ENCODE measurements at places on chromosomes 2 and 18.

DNA sequence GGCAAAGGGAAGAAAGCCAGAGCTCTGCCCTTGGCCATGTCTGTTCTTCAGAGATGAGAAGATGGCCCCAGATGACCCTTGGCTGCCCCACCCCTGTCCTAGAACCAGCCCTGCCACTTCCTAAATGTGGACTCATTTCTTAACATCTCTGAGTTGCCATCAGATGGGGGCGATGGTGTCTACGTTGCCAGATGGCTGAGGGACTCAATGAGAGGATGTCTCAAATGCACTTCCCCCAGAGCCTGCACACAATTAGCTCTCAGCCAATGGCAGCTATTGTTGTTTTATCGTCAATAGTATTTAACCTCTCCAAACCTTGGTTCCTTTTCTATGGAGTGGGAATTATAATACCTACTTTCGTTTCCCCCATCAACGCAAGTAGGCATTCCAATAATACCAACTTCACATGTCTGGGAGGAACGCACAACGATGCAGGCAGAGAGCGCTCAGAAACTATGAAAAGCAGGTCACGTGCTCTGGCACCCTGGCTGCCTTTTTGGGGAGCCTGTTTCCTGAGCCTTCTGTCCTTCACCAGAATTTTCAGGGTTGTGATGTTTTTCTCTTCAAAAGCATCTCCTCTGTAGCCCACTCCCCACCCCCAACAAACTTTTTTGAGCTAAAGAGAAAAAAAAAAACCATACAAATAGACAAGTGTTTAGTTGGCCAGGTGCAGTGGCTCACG, 100.3 kb downstream of the MCFD2 start:
- DNase-seq = no peak

GRCh38 chr2:217959723-217960122, 43.1 kb downstream of the TNS1 start:
- DNase-seq = peak; percentile 12

GRCh38 chr2:74383254-74383653, 3.1 kb upstream of the DCTN1 start:
- DNase-seq = no peak

DNA sequence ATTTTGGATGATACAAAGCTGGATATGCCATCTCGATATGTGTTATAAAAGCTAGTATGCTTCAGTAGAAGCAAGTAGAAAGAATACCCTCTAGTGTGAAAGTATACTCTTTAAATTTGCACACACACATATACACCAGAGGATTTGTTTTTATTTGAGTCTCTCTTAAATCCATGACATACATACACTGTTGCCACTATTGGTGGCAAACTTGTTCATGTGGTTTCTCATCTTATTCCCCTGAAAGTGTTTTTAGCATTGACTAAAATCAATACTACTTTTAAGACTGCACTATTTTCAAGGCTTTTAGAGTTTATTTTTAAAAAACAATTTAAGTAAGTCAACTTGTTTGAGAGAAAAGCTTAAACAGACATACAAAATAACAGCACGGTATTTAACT, 137.4 kb downstream of the IKZF2 start:
- no peak for DNase-seq

- peak; percentile 89 for DNase-seq
Measured at GRCh38 chr2:121974897-121975661, 219.6 kb downstream of the TSN start.

- DNase-seq = no peak
Measured at GRCh38 chr18:8661754-8662559, 43.4 kb upstream of the MTCL1 start.

DNA sequence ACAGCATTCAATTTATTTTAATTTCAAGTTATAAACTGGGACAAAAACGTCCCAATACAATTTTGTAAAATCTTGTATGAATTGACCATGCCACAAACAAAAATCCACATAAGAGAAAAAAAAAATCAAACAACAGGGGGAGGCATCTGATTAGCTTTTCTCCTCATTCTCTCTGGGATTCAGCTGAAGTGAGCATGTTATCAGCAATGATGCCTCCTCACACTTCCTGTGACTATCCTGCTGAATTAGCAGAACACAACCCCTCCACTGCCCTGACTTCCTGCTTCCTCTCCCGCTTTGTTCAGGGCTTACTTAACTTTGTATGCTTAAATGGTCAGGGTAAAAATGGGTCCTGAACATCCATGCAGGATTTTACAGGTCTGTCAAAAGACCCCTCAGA, 132.2 kb upstream of the ITGB6 start:
- no peak for DNase-seq

DNA sequence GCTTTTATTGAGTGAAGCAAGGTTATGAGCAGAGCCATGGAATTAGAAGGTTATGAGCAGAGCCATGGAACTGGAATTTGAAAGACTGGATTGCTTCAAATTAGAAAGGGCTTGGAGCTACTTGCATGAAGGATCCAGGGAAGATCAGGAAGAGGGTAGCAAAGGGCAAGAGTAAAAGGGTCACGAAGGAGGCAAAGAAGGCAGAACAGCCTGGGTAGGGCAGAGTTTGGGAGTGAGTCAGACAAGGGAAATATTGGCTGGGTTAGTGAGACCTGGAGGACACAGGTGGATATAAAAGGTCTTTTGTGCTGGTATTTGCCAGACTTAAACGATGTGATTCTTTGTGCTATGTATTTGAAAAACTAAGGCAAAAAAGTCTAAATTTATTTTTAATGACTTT, 65.0 kb downstream of the SEMA4F start:
- no peak for DNase-seq

DNA sequence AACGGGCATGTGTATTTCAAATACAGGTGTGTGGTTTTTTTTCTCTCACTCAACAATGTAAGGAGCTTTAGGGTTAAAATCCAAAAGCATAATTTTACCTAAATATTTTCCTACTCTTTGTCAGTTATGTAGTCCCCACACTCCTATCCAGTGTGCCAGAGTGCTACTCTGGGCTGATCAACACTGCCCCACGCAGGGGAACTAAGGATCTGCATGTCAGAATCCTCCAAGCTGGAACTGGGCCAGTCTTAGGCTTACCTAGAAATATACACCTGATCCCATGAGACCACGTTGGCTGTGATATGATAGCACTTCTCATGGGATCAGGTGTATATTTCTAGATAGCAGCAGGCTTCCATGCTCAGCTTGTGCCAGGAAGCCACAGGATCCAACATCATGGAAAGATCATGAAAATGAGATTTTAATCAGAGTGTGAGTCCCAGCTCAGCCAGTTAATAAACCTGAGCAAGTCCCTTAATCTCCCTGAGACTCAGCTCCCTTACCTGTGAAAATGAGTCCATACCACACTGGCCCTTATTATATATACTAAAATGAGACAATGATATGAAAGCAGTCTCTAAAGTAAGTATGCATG, 29.7 kb downstream of the CCDC141 start:
- peak; percentile 47 for DNase-seq

DNA sequence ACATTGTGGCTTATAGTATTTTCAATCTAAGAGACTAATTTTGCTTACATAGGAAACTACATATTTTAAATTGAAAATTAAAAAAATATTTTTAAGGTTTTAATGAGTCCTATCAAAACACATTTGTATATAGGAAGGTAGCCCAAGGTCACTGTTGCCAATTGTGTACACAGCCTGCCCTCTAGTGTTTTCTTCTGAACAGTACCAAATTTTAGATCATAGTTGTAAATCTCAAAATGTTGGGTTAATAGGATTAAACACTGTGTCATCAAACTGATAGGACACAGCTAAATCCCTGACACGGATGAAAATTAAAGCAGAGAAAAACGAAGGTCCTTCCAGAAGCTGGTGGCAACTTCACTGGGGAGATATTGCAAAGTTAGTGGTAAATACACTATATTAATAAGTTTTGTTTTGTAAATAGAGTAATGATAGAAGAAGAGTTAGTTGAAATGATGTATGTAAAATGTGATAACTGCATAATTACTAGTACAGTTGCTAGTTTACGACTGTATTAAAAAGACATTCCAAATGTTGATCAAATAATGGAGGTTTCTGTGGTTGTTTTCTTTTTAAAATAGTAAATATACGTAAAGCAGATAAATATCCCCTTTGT, 19.7 kb downstream of the CLUL1 start:
- peak; percentile 47 for DNase-seq

DNA sequence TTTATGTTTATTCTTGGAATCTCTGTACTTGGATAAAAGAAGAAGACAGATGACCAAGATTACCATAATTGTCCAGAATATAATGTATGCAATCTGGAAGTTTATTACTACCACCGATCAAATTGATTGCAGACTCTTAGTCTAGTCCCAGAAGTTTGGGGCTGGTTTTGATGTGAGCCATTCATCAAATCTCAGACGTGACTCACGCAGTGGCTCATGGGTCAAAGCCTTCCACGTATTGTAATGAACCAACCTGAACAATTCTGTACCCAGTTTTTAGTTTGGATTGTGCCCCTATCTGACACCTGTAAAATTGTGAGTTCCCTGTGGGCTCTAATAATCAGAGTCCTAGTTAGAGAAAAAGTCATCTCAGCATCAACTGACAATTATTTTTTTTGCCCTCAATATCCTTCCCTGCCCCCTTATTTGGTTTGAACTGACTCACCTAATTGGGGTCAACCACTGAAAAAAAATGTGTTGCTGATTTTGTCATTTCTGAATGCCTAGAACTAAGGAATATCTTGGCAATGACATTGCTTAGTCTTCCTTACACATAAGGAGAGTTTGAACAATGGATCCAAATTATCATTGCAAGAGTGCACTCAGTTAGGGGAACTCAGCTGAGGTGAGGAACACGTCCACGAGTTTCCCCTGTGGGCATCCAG, 219.5 kb upstream of the NRP2 start:
- DNase-seq = no peak

GRCh38 chr2:171319164-171319810, 114.5 kb downstream of the METTL8 start:
- no peak for DNase-seq

GRCh38 chr2:241858206-241859016, at the start of gene PDCD1:
TSS of gene PDCD1 (minus strand) at chr2:241858894. CDS start at chr2:241858838, 56 bp downstream.
- DNase-seq = no peak

- DNase-seq = no peak
Measured at GRCh38 chr2:18599509-18600254, 10.3 kb upstream of the NT5C1B start.

DNA sequence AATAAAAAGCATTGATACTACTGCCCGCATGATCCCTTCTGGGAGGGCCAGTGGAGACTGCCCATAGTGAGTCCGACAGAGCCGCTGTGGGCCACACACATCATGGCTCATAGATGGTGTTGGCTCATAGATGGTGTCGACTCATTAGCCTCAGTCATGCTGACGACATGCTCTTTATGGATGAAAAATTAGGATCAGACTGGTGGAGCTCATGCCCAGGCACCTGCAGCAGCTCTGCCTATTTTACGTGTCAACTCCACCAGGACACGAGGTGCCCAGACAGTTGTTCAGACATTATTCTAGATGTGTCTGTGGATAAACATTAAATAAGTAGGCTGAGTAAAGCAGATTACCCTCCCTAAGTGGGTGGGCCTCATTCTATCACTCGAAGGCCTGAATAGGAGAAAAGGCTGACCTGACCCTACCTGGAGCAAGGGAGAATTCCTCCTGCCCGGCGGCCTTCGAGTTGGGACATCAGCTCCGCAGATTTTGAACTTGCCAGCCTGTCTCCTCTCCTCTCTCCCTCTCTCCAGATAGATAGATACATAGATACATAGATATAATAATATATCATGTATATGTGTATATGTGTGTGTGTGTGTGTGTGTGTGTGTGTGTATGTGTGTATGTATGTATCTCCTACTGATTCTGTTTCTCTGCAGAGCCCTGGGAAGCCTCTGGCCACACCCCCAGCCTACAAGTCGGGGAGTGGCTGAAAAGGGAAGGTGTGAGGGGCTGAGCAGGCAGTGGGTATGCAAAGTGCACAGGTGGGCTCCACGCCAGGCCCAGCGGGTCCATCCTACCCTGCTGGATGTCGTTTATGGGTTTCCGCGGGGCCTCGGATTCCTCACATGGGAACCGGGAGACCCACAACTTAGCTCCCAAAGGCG, 13.6 kb upstream of the TEX51 start:
- DNase-seq = no peak

DNA sequence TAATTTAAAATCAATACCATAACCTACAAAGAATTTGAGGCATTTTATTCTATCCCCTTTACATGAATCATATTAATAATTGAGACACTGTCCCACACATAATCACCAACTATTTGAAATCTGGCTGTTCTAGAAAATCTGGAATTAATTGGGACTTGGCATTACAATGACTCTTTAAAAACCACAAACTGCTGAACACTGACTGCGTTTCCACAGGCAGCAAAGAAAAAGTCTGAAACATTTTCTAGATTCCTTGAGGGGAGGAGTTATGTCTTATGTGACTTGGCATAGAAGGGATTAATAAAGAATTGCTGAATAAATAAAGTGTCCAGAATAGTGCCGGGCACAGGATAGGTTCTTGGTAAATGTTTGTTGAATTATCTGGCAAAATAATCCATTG, 61.4 kb downstream of the GPR39 start:
- no peak for DNase-seq

DNA sequence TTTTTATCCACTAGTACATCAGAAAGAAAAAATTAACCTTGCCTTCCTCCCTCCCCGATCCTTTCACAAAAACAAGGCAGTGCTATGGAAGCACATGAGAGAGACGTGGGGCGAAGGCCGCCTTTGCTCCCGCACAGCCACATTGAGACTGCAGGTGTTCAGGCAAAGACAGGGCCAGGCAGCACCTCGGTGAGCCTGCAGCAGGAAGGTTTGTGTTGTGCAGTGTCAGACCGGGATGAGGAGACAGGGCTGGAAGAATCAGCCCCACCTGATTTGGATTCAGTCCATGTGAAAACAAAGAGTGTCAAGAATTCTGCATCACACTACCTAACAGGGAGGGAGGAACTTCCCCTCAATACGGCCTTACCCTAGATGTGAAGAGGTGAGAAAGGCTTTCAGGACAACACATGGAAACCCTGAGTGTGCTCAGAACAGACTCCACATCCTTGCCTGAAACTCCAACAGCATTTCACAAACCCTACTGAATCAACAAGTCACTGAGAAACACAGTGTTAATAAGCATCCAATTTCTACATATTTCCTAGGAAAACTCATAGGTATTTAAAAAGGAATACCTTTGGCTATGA, 59.6 kb downstream of the HDAC4 start:
- DNase-seq = no peak

DNA sequence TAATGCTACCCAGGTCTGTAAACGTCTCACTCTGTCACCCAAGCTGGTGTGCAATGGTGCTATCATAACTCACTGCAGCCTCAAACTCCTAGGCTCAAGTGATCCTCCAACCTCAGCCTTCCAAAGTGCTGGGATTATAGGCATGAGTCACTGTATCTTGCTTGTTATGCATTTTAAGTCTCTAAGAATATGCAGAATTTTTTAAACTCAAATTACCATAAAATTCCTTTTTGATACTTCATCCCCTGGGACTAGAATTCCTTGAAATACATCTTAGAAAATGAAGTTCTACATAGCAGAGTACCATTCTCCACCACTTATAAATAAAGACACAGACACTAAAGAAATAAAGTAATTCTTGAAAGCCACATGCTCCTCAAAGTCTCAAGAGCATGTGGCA, 30.2 kb upstream of the LRATD1 start:
- DNase-seq = no peak

DNA sequence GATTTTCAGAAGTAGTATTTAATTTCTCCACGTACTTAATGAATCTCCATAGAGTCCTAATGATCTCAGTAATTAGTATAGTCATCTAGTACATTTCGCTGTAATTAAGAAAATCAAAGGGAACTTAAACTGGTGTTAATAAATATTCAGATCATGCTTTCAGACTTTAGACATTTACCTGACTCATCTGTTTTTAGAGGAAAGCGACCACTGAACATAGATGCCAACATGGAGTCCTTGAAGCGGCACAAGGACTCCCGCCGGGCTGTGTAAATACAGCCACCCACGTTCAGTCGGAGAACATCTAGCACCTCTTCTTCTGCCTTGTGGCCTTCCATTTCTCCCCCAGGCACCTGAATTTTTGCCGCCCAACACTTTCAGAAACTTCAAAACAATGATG, 3.2 kb downstream of the KCTD18 start:
- DNase-seq = no peak
